Activated CD4-positive, alpha-beta memory T cell treated with anti-CD3 and anti-CD28 coated beads, Interleukin-2, amount 10 ng/mL, durations not matched to agents 7 days and 5 days (primary cell): ENCODE measurements at places on chromosomes 13 and 19. TPM values are rescaled to one million over a fixed set of nuclear protein-coding genes. Genes with fewer than 3 reads are reported as not detected.

PTGER1 gene
- 1.3 TPM for total RNA-seq

INSL3 gene
- 7.9 TPM for total RNA-seq

SPACA4 gene
- not detected for total RNA-seq

CRB3 gene
- 0.63 TPM for total RNA-seq

DHX34 gene
- total RNA-seq: 10.5 TPM

PTGIR gene
- 5.3 TPM for total RNA-seq

CGB1 gene
- total RNA-seq: not detected

CALR3 gene
- total RNA-seq: not detected

MYO9B gene
- total RNA-seq: 190 TPM
